Retinal pigment epithelial cell (primary cell): ENCODE measurements at places on chromosomes 2 and 18.

DNA sequence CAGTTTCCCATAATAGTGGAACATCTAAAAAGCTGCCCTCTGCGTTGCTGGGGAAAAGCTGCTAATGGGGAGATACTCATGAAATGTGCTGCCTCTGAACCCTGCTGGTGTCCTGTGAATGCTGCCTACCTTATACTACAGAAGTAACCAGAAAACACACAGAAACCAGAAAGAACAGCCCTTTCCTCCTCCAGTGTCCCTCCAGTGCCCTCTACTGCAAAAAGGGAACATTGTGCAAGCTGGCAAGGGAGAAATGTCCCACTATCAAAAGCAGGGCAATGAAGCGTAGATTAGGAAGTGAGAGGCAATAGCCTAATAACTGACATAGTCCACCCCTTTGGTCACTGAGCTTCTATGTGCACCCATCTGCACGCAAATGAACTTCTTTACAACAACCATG lies 162.7 kb upstream of the ETAA1 start:
- no peak for DNase-seq

GRCh38 chr2:214781226-214781625 lies 28.3 kb downstream of the BARD1 start:
- DNase-seq = no peak

DNA sequence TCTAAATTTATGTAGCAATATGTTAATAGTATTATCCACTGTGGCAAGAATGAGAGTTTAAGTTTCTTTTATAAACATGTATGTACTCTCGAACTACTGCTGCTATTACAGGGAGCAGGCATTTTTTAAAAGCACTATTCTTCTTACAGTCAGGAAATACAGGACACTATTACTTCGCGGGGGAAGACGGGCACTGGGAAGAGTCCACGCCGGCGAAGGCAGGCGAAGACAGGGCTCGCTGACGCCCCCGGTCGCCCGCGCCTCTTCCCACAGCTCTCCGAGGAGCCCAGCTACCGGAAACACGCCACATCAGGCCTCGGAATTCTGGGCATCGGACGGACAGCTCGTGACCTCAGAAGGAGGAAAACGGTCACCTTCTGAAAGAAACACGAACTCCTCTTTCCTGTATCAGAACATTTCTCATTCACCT lies 90.2 kb downstream of the FAM161A start:
- peak; percentile 52 for DNase-seq

GRCh38 chr18:10518595-10519255 lies 7.1 kb upstream of the NAPG start:
- no peak for DNase-seq

DNA sequence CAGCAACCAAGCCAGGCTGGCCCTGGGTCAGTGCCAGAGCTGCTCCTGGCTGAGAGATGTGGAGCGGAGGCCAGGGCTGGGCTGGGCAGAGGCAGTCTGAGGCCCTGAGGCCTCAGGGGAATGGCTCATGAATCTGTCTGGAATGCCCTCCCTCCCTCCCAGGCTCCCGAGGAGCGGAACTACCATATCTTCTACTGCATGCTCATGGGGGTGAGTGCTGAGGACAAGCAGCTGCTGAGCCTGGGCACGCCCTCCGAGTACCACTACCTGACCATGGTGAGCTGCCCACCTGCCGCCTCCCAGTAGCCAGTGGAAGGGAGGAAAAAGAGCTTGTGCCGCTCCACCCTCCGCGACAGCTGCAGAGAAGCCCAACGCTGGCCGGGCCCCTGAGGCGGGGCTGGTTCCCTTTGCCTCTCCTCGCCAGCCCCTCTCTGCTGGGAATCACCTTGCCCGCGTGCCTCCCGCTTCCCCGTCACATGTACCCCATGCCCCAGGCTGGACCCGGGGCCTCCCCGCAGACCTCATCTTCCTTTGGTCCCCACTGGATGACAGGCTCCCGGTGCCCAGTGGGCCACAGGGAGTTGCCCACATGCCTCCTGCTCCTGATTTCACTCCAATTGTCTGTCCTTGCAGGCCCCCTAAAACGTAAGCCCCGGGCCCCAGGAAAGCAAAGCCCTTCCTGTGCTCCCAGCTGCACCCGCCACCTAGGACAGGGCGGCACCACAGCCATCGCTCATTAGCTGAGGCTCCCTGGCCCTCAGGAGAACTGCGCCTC lies 41.1 kb downstream of the MYO7B start:
- no peak for DNase-seq

DNA sequence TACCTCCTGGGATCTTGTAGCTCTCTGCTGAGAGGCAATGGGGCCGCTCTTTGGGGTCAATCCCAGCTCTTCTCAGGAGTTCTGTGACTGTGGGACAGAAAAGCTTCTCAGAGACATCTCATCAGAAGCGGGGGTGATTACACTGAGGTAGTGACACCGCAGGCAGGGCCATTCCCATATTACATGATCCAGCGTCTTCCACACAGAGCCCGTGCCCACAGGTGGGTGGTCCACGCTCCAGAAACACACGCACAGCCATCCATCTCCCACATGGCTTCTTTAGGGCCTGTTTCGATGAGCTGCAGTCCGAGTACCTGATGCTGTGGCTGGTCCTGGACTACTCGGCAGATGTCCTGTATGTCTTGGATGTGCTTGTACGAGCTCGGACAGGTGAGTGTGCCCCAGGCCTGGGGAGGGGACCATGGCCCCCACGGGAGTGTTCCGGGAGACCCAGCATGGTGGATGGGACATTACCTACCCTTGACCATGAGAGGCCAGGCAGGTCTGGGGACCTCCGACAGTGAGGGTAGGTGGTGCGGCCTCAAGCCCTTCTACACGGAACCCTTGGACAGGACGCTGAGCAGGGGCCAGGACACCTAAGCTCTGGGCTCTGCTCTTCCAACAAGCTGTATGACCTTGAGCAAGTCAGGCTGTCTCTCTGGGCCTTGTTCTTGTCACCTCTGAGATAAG lies 45.5 kb downstream of the CNGA3 start:
- DNase-seq = no peak

- DNase-seq = no peak
Measured at GRCh38 chr2:51263951-51264350, 232.0 kb upstream of the NRXN1 start.

DNA sequence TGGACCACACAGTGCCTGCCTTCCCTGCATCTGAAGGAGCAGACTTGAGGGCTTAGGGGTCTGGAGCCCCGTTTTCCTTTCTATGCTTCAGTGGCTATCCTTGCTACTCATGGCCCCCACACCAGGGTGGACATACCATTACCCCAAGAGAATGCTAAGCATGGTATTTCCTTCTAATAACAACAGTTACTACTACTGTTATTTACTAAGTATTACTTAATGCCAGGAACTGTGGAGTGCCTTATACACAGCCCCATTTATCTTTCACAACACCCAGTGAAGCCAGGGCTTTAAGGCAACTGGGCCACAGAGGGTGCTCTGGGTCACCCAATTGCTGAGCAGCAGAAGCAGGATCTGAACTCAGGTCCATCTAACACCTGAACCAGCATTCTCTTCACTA lies 5.8 kb upstream of the PAX8 start:
- DNase-seq = no peak
